A549 treated with CORT108297 at 1 μM for 4 hours (cell line): ENCODE measurements at places on chromosomes 3 and 15. TPM values are rescaled to one million over a fixed set of nuclear protein-coding genes. Genes with fewer than 3 reads are reported as not detected.

The ITPKA gene
- total RNA-seq = 1.3 to 2.5 TPM (median 2.0 TPM) in 5 replicates

The CCR9 gene
- not detected in 5 replicates for total RNA-seq

The IQCH gene
- total RNA-seq = 1.5 to 2.5 TPM (median 2.0 TPM) in 5 replicates

The OXNAD1 gene
- 7.5 to 8.8 TPM (median 8.5 TPM) in 5 replicates for total RNA-seq

The SNX22 gene
- total RNA-seq = 0.59 to 0.96 TPM (median 0.89 TPM) in 5 replicates

The CD86 gene
- total RNA-seq = not detected in 5 replicates

The SLC12A1 gene
- not detected in 5 replicates for total RNA-seq

The GOLGA6L9 gene
- 2.0 to 3.2 TPM (median 2.5 TPM) in 5 replicates for total RNA-seq

The PTX3 gene
- 0.59 to 1.2 TPM (median 1.1 TPM) in 5 replicates for total RNA-seq

The GRK7 gene
- total RNA-seq = not detected in 5 replicates

The SLC2A2 gene
- not detected in 5 replicates for total RNA-seq

The BNC1 gene
- total RNA-seq = 0.43 to 0.47 TPM (median 0.47 TPM) in 5 replicates

The GAP43 gene
- total RNA-seq = 0.06 to 0.08 TPM (median 0.06 TPM) in 4 of 5 replicates, not detected in the other

The CFAP91 gene
- 0.22 to 0.56 TPM (median 0.23 TPM) in 5 replicates for total RNA-seq

The EIF2B5 gene
- total RNA-seq = 29.6 to 30.9 TPM (median 30.0 TPM) in 5 replicates

The GABRA5 gene
- 83.6 to 131 TPM (median 112 TPM) in 5 replicates for total RNA-seq

The SLC6A1 gene
- total RNA-seq = not detected in 5 replicates

The NEIL1 gene
- 1.7 to 4.4 TPM (median 3.6 TPM) in 5 replicates for total RNA-seq

The ISLR gene
- total RNA-seq = 0.25 to 0.45 TPM (median 0.35 TPM) in 5 replicates

The AGBL1 gene
- total RNA-seq = not detected in 5 replicates

The SLC24A5 gene
- total RNA-seq = not detected in 5 replicates

The ACP3 gene
- 0.02 to 0.14 TPM in 2 of 5 replicates, not detected in the others for total RNA-seq

The MKRN3 gene
- 1.5 to 2.8 TPM (median 2.5 TPM) in 5 replicates for total RNA-seq
